ENCODE measurements at places on chromosomes 6 and 20.

DNA sequence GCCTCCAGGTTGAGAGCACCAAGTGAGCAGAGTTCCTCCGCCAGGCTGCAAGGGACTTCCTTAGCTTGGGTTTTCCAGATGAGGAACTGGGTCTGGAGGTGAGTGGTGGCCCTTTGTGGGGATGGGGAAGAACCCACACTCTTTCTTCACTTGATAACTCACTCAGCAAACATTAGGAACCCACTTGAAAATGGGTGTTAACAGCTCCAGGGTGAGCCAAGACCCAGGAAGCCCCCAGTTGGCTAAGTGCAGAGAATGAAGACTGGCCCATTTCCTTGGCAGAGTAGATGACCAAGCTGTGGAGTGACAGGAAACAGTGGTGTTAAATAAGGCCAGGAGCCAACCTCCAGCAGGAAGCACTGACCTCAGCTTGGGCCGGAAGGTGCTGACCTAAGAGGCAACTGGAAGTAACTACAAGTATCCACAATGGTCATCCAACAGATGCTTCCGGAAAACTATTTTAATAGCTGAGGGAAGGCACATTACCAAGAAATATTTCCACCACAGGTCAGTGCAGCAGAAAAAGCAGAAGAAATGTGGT lies 22.7 kb downstream of the MRPL14 start:
- no peak for DNase-seq

DNA sequence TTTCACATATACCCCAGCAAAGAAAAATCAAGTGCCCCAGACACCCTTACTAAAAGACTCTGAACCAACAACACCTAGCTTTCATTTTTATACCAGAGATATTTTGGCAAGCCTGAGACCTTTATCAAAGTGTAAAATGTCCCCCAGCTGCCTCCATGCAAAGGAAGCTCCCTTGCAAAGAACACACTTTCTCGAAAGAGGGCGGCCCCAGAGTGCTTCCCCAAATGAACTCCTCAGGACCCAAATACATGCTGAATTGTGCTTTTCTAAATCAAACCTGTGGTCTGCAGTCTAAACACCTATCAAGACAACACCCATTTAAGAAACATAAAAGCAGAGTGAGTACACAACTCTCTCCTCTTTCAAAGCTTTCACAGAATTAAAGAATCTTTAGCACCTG lies 490 bp downstream of the IPCEF1 start:
- DNase-seq = no peak

DNA sequence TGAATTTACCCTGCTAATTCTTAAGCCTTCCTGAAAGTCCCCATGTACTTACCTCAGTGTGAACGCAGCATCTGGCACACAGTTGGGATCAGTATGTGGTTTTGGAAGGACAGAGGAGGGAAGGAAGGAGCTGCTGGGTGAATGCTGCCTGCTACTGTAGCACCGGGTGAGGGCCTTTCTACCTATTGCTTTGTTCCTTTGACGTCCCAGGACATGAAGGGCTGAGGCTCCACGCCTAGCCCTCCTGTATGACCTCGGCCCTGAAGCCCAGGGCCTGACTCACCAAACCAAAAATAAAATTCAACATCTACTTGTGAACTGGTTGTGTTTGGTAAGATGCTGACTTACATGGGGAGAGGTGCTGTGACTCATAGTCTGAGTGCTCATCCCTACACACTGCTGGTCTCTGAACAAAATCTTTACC lies 51.1 kb downstream of the ARID1B start:
- no peak for DNase-seq

- no peak for DNase-seq
These were observed 71.3 kb upstream of the TINAG start for GRCh38 chr6:54236984-54237383.

DNA sequence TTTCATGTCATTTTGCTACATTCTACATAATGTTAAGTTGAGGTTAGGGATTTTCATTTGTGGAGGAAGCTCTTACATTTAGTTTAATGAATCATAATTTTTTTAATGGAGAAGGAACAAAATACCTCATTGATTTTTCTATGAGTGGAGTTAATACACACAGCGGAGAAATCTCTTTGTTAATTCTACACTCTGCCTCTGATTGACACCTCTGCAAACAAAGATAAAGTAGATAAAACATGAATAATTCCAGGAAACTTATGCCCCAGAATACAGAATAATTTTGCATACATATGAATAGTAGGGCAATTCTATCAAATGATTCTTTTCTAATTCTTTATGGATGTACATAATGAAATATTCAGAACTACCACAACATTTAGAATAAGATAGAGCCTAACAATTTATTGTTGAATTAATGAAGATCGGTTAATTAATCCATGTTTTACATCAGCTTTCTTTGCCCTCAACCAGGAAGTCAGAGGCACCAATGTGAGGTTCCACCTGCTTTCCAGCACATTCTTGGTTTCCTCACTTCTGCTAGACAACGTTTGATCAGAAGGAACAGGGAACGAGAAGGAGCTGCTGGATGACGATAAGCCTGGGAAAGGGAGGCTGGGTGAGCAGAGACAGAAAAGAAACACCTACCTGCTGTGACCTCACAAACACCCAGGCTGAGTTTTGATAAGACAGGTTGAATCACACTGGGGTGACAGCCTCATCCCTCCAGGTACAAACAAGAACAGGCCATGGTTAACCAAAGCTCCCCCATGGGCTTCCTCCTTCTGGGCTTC lies 4.3 kb downstream of the OR2H1 start:
- no peak for DNase-seq

GRCh38 chr6:11625302-11625701 lies 87.8 kb downstream of the TMEM170B start:
- no peak for DNase-seq

- DNase-seq = no peak
These were observed 19.8 kb upstream of the RGS17 start for GRCh38 chr6:153150752-153151440.

GRCh38 chr6:47106721-47107197 lies 64.6 kb upstream of the ADGRF1 start:
- DNase-seq = no peak

- DNase-seq = no peak
These were observed 3.4 kb upstream of the SRC start for GRCh38 chr20:37342231-37343177.

GRCh38 chr20:53224851-53225250 lies 252.7 kb downstream of the TSHZ2 start:
- no peak for DNase-seq

- no peak for DNase-seq
These were observed 2.5 kb downstream of the SRMS start for GRCh38 chr20:63544958-63545516.

DNA sequence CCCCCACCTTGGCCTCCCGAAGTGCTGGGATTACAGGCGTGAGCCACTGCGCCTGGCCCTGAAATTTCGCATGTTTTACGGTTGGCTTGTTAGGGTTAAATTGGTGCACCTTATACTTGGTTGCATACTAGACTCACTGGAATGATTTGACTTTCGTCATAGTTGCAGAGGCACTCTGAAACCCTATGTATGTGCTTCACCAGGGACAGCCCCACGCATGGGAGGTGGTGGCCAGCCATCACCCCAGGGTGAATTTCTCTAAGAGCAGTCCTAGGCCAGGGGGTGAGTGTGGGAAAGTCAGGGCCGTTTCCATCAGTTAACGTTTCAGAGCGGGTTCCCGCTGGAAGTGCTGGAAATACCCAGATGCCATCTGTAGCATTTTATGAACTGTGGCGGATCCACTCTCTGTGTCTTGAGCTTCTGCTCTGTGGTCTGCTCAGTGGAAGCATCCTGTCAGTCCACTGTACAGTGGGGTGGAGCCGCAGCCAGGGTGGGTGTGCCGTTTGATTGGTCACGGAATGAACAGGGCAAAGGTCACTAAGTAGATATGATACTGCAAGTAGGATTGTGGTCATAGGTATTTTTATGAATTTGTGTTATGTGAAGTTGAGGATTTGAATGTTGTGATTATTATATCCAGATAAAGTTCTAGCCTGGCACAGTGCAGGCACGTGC lies 13.2 kb downstream of the DNAJC5 start:
- DNase-seq = no peak

DNA sequence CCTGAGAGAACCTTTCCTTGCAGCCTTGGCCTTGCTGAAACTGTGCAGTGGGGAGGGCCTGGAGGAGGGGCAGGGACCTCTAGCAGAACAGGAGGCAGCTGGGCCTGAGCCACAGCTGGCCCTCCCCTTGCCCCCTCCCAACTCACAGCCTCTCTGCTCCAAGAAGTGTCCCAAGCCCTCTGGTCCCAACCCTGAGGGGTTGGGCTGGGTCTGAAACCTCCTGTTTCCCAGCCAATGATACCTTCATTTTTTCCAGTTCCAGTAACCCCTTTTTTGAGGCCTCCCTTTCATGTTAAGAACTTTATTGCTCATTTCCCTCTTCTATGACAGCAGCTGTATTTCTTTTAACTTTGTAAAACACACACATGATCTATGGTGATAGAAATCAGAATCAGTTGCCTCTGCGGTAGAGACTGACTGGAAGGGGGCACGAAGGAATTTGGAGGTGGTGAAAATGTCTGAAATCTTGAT lies 17.9 kb upstream of the ARMC12 start:
- no peak for DNase-seq

DNA sequence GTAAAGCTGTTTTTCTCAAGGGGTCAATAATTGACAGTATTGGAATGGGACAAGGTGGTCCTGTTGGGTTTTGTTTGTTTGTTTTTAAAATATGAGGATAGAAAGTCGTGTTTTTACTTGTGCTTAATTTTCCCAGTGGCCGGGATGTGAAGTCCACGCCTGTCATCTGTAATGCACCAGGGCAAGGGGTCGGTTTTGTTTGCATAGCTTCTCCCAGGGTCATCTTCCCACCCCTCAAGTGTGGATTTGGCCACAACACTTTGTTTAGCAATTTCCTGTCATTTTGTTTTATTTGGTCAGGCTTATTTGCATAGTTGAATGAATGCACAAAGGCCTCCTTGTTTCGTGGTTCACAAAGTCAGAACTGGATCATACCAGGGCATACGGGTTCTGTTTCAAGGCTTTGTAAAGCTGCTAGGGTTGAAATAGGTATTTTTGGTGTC lies 29.8 kb downstream of the SYNJ2 start:
- DNase-seq = no peak

DNA sequence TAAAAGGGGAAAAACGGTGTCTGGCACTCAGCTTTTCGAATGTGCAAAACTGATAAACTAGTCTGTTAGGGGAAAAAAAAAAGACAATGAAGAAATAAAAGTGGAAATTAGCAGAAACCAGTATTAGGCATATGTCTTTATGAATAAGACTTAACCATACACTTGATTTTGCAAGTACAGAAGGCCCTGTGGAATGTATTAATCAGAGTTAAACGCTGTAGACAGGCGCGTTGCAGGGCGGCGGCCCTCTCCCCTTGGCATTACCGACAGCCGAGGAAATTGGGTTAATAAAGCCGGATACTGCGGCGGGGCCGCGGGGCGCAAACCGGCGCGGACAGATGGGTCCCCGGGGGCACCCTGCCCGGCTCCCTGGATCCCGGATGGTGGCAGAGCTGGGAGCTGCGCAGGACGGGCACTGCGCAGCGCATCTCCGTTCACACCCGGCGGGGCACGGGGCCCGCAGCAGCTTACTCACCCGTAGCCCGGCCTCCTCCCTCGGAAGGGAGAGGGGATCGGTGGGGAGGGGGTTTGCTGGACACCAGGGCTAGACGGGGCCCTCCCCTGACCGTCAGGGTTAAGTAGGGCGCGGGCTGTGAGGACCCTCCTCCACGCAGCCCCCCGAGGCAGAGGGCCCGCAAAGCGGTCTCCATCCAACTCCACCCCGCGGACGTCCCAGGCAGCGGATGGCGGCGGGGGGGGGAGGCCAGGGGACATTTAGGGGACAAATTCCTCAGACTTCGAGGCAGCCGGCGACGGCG lies 2.0 kb downstream of the BHLHE23 start:
- no peak for DNase-seq

DNA sequence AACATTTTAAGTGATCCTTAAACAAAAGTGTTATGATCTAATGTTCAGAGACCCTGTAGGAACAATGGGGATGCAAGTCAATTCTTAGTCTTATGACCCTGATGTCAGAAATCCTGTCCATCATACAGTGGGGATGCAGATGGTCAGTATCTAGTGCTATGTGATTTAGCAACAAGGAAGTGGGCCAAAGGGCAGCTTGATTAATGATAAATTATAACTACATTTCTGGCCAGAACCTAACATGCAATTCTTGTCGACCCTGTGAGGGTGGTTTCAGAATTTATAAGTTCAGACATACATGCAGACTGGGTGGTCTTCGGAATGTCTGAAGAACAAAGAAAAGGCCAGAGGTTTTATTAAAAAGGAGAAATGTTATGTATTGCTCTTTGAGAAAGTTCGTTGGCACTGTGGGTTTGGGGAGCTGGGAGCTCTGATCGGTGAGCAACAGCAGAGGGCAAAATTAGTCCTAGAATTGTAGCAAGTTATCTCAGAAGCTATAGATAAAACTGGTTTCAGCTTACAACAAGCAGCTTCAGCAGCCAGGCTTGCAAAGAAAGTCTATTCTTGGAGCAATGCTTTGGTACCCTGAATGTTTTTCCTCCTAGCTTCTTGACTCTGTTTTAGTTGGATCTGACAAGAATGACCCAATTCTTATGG lies 50.8 kb downstream of the RPF2 start:
- no peak for DNase-seq

DNA sequence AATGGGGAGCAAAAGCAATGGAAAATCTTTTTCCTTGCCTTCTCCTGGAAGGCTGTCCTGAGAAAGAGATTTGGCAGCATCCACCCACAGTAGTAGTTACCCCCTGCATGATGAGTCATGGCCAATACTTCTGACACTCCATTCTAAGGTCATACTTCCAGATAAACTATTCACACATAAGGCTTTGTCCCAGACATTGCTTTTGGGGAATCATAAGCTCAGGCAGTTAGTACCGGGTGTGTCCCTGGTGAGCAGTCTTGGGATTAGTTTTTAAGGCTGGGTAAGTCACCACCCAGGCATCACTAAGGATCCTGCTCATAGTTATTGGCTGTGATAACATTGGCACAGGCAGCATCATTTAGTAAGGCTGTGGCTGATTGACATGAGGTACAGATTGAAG lies 160.6 kb upstream of the GGTLC1 start:
- DNase-seq = no peak

DNA sequence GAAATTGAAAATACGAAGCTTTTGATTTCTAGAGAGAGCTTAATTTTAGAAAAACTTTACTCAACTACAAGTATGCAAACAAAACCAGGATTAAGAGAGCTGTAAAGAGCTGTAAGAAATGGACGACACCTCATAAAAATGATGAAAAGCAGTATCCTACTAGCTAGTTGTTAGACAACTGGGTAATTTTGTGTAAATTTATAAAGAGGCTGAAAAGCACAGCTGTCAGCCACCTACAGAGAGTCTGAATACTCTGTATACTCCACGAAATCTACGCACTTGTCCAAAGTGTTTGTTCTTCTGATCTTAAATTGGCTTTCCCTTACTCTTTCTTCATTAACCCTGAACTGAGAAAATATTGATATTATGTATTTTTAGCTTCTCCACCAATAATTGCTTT lies 808.4 kb upstream of the EPHA7 start:
- no peak for DNase-seq

DNA sequence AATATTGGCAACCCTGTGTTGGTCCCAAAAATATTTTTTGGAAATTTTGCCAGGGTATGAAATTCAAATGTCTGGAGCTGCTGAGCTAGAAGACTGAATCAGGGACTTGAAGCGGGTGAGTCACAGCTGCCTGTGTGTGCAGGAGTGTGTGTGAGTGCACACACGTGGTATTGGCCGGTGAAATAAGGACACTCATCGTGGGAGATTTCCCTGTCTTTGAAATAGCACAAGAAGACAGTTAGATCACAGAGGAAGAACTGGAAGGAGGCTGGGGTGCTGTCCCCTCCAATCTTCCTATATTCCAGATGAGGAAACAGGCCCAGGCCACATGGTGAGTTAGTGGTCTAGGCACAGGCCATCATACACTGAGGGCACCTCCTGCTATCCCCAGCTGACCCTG lies 123.8 kb upstream of the MLN start:
- DNase-seq = no peak

Data from CD4-positive, alpha-beta T cell treated with Interleukin-10 for 1 hour (primary cell).